ENCODE measurements at places on chromosomes 3 and 15. TPM values are rescaled to one million over a fixed set of nuclear protein-coding genes. Genes with fewer than 3 reads are reported as not detected.

DNA sequence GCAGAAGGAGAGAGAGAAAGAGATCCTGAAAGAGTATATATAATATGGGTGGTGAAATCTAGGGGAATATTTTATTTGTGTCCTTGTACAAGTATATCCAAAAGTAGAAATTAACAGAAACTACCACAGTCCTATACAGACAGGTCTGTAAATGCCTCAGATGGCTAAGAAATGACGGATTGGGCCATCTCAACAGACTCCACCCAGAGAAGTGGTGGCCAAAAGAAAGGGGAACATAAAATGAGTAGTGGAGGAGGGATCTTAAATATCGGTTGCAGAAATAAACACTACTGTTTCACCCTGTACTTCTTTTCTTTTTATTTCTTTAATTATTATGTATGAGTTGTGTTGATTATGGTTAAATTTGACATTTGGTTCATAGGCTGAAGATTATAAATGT lies 47.7 kb downstream of the CCR3 start:
- DNase-seq: no peak

DNA sequence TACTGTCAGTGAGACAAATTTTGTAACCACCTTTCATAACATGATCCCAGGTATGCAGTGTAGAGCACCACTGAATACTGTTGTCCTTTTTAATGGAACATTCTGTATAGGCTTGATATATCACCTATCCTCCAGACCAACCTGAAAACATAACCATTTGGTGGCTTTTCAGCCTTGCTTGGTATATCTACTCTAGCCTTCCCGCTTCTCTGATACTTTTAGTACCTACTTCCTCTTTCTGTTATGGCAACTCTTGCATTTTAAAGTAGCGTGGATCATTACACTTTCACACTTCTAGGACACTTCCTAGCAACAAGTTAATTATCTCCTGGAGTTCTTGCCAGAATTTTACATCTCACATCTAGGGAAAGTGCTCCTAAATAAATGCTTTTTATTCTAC lies 226.6 kb upstream of the ROBO1 start:
- DNase-seq: no peak

DNA sequence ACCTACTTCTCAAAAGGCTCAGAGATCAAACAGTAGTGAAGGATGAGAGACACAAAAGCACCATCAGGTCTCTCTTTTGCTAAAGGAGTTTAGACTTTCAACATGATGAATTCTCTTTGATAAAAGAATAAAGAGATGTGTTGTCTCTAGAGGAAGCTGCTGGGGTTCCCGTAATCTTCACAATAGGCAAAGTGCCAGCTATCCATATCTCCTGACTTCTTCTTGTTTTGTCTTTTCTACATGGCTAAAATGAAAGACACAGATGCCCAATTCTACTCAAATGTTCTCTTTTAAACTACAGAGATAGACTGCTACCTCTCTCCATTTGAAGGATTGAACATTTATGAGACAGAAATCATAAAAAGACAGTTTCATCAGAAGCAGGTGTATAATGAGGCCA lies 38.4 kb upstream of the TUSC7 start:
- no peak for DNase-seq

DNA sequence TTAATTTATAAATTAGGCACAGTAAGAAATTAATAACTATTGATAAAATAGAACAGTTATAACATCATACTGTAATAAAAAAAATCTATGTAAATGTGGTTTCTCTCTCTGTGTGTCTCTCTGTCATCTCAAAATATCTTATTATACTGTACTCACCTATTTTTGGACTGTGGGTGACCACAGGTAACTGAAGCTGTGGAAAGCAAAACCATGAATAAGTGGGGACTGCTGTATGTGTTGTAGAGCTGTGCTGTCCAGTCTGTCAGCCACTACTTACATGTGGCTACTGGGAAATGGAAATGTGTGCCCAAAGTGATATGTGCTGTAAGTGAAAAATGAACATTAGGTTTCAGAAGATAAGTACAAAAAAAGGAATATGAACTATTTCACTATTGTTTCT lies 145.5 kb downstream of the CNTN4 start:
- no peak for DNase-seq

DNA sequence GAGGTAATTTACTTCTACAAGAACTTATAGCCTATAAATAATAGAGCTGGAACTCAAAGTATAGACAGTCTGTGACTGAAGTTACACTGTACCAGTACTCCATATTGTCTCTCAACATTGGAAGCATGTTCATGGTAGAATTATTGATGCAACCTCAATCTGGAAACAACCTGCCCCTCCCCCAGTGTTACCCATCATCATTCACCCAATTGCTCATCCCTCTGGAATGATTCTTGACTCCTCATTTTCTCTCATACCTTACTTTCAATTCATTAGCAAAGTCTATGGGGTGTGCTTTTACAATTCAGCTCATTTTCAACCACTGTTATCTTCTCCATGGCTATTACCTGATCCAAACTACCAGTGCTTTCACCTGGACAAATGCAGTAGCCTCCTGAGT lies 151.7 kb downstream of the CPNE4 start:
- DNase-seq: no peak

- DNase-seq: no peak
These were observed 23.2 kb upstream of the SNRPA1 start for GRCh38 chr15:101318147-101318819.

DNA sequence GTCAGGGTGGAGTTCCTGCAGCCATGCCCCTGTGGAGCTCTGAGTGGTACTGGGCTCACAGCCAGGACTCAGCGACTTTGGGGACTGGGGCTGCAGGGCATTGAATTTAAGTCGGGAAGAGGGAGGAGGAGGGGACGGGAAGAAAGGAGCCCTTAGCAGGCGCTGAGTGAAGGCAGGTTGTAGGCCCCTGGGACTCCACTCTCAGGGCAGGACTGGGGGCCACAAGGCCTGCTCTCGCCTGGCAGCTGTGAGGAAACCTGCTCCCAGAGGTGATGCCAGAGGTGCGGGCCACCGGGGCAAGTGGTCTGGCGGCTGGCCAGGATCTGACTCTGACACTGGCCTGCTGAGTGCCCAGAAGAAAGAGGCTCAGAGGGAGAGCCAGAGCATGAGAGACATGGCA lies 73.5 kb downstream of the EPHB3 start:
- no peak for DNase-seq

DNA sequence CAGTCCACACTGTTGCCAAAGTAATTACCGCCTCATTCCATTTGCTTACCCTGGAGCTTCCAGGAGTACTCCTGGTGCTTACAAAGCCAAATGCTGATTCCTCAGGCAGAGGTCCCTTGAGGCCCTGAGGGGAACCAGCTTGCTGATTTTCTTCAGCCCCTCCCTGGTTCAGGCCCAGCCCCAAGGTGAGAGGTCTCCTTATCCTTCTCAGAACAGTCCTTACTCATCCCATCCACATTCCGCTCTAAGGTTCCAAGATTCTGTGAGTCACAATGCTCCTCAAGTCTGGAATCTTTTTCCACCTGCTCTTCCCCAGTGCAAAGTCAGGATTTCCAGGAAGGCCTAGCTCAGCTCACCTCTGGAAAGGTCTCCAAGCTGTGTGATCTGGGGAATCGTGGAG lies 1.8 kb upstream of the ATP10A start:
- DNase-seq: no peak

DNA sequence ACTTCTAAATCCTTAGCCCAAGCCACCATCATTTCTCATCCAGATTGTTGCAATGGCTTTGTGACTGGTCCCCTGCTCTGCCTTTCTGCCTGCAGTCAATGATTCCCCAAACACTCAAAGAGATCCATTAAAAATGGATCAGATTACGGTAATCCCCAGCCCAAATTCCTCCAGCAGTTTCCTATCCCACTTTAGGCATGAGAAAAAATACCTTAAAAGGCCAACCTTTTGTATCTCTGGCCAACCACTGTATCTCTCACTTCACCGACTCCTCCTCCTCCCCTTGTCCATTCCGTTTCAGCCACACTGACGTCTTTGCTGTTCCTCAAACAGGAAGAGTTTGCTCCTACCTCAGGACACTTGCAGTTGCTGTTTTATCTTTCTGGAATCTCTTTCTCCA lies 20.9 kb upstream of the IL1RAP start:
- DNase-seq: no peak

DNA sequence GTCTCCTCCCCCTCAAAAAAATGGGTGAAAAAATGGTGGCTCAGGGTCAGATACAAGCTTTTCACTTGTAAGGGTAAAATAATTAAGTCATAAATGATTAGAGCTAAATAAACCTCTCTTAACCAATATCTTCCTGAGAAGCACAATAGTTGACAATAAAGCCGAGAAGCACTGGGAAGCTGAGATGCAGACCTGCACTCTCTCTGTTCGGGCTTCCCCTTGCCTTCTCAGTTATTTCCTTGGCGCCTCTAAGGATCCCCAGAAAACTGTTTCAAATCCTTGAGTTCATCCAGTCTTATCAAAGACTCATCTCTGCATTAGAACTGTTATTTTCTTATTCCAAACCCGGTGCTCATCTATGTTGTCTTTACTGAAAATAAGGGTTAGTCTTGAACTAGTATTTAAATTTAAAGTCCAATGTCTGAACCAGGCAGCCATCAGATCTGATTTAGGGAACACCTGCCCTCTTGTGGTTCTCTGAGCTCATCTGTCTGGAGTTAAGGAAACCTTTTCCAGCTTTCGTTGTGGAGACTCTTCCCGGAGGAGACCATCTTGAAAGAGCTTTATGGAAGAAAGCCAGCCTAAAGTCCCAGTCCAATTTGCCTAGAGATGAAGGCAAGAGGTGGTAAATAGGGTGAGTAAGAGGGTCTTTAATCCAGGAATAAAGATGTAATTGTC lies 256.4 kb upstream of the MCTP2 start:
- no peak for DNase-seq

DNA sequence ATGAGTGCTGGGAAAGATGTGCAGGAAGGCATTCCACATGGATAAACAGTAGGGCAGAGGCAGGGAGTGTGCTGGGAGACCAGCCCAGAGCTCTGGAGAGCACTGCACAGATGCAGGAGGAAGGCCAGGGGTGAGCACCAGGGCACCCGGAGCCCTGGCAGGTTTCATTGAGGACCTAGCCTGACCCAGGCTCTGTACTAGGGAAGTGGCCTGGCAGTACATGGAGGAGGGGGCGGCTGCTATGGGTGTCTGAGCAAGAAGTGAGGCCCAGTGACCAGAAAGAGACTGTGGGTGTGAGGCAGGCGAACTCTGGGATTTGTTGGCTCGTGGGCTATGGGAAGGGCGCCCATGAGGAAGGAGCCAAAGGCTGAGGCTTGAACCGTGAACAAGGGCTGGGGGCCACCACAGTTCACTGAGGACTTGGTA lies 139.1 kb downstream of the DNAJB8 start:
- peak; percentile 3 for DNase-seq

The FBXW12 gene
- polyA plus RNA-seq: not detected

The DUOX1 gene
- polyA plus RNA-seq: 0.47 TPM

The CPNE4 gene
- polyA plus RNA-seq: 0.27 TPM

The SCN11A gene
- 0.04 TPM for polyA plus RNA-seq

The SAXO2 gene
- 2.9 TPM for polyA plus RNA-seq

Data from ovary (tissue), 10 donors.